Neural crest cell (in vitro differentiated cells): ENCODE measurements at places on chromosomes 5 and 9.

DNA sequence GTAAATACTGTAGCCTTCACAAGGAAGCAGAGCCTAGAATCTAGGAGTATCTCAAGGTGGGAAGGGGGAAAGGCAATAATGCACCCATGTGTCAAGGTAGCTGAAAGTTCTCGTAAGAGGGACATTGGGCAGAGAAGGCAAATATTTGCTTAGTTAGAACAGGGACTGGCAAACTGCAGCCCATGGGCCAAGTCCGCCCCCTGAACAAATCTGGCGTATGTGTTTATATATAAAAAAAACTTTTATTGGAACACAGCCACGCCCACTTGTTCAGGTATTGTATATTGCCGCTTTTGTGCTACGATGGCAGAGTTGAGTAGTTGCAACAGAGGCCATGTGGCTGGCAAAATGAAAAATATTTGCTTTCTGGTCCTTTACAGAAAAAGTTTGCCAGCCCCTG, 16.1 kb downstream of the KCNN2 start:
- DNase-seq: no peak

- no peak for DNase-seq
These were observed 50.1 kb downstream of the COL27A1 start for GRCh38 chr9:114205171-114206015.

GRCh38 chr5:132915681-132916080, 42.2 kb downstream of the LEAP2 start:
- DNase-seq: no peak

GRCh38 chr5:78544561-78545201, 103.9 kb downstream of the LHFPL2 start:
- no peak for DNase-seq

- DNase-seq: no peak
These were observed 70.7 kb upstream of the LPAR1 start for GRCh38 chr9:111108946-111109345.

DNA sequence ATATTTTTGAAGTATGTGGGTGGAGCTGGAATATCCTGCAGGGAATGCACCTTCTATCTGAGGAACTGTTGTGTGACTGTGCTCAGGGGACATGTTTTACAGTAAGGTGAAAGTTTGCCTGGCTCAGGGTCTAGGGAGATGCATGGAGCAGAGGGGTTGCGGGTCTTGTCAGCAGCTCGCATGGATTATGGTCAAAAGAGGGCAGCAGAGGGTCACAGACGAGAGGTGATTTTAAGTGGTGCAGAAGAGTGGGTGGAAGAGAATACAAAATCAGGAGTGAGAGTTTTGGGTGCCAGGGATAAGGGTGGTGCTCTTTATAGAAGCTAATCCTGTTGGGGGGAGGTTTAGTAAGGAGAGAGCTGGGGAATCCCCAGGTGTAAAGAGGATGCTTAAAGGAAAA, 53.5 kb upstream of the GRIN3A start:
- DNase-seq: peak; percentile 64

DNA sequence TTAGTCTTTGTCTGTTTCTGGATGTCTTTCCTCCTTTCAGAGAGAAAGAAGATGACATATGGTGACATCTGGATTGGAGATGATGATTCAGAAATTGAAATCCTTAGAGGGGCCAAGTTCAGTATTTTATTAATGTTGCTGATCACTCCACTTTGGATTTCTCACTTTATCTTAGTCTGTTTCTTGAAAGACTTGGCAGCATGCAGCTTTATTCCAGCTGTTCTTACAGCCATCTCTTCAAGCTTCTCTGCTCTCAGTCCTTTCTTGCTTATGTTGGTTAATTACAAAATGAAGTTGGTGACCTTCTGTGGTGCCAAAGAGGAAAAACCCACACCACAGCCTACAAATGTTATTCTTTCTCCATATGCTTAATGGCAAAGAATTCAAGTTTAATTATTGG, 62.1 kb downstream of the SNCAIP start:
- DNase-seq: no peak

DNA sequence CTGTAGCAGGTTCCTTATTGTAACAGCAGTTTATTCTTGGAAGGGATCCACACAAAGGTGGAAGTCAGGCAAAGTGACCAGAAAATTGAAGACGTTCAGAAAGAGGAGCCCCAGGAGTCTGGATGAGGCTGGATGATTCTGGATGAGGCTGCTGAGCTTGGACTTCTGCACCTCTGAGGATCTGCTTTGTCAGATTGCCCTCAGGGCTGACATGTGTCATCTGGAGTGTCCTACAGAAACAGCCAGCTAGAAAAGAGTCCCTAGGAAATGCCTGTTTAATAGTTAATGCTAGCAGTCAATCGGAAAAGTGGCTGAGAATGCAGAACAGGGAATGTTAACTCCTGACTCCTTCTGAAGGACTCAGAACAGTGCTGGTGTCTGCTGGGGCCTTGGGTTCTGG, 236.4 kb downstream of the LRRC70 start:
- DNase-seq: no peak

GRCh38 chr5:35073160-35073559, 25.4 kb upstream of the AGXT2 start:
- no peak for DNase-seq

- DNase-seq: no peak
These were observed 10.3 kb downstream of the FAT2 start for GRCh38 chr5:151580858-151581257.

- no peak for DNase-seq
These were observed 80.6 kb upstream of the MEGF10 start for GRCh38 chr5:127210042-127210441.

DNA sequence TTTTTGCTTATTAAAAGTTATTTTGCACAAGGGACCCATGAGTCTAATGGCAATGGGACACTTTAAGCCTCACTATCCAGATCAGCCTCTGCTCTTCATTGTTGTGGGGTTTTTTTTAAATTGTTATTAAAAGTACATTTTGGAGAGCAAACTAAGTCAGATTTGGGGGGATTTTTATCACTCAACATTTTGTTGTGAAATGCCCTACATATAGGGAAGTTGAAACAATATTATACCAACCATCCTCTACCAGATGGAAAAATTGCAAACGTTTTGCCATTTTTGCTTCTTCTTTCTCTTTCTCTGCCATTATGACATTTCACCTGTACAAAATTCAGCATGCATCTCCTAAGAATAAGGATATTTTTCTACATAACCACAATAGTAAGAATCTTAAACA, 75.3 kb downstream of the SLC1A3 start:
- DNase-seq: no peak

DNA sequence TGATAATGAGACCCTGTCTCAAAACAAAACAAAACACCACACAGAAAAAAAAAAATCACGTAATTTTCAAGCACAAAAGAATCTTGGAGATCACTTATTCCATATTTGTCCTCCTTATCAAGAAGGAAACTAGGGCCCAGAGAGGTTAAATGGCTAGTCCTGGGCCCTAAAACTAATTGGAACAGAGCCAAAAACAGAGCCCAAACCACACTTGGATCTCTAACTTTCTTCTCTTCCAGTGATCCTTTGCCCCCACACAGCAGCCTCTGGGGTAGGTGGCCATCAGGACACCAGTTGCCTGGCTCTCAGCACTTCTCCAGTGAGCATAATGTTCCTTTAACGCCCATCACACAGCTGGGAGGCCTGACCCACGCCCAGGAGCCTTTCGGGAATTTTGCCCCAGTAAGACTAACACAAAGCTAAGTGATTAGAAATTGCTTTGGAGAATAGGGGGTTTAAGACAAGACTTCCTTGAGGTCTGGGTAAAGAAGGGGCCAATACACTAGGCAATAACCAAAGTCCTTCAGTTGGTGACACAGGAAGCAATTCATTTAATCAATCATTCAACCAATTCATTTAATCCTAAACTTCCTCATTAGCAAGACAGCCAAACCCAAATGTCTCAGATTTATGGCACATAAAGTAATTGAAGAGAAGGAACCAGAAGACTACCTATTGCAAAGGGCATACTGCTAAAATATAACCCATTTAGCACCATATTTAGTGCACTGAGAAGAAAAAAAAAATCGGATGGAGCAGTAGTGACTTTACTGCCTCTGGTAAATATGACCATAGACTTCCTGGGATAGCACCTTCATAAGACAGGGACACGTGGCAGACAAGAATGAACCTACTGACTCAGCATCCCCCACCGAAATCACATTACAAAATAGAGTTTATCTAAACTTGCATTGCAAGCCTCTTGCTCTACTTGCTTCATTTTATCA, 77.8 kb downstream of the ZNF608 start:
- DNase-seq: no peak

- no peak for DNase-seq
These were observed 40.4 kb upstream of the FLT4 start for GRCh38 chr5:180689775-180690174.

DNA sequence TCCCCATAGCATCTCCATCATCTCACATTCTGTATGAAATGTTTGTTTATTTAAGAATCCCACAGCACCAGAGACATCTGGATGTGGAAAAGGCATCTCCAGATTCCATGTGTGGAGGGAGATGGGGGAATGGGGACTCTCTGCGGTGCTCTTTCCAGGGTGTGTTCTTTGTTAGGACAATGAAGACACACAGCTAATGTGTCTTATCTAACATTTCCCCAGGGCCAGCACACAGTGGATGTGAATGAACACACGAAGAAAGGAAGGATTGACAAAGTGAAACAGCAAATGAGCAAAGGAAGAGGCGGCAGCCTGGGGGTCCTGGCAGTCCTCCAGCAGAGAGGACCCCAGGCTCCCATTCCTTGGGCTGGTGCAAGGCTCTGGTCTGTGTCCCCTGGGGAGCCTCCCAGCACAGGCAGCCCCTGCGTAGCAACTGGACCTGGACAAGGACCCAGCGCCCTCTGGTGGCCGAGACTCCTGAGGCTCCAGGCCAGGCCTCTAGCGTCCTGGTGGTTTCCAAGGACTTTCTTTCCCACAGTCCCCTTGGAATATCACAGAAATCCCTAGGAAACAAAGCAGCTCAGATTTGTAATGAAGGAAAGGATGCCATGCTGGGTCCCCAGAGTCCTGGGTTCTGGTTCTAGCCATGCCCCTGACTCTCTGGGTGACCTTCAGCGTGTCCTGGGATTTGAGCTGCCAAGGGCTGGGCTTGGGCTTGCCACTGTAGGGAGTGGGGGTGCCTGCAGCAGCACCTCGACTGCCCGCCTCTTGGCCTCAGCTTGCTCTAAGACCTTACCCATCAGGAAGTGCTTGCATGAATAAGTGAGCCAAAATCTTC, 3.5 kb upstream of the PDLIM7 start:
- peak; percentile 98 for DNase-seq

DNA sequence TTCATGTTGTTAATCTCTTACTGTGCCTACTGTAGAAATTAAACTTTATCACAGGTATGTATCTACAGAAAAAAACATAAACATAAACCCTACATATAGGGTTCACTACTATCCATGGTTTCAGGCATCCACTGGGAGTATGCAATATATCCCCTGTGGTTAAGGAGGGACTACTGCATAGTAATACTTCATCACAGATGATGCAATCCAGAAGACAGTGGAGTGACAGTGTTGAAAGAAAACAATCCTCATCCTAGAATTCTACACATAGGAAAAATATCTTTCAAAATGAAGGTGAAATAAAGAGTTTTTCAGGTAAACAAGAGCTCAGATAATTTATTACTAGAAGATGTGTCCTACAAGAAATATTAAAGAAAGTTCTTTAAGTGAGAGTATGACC, 105.9 kb downstream of the HOMER1 start:
- DNase-seq: no peak

GRCh38 chr5:6049662-6050061, 328.7 kb downstream of the MED10 start:
- DNase-seq: no peak

GRCh38 chr9:95572381-95573151, 55.8 kb upstream of the PTCH1 start:
- no peak for DNase-seq

DNA sequence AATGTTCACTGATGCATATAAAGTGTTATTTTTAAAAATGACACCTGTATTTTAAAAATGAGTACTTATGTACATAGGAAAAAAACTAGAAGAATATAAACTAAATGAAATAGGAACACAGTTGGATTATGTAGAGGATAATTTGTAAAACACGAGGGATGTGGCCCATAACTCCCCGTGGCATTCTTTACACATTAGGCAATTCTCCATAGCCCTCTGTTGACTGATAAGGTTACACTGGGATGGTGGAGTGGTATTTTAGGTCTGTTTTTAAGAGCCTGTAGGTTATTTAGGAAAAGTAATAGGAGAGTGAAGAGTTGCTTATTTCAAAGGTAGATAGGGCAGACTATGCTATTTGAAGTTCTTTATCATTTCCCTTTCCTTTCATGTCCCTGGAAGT, 1.8 kb downstream of the CAVIN4 start:
- no peak for DNase-seq

GRCh38 chr5:7394889-7395431, 978 bp upstream of the ADCY2 start:
- peak; percentile 34 for DNase-seq

DNA sequence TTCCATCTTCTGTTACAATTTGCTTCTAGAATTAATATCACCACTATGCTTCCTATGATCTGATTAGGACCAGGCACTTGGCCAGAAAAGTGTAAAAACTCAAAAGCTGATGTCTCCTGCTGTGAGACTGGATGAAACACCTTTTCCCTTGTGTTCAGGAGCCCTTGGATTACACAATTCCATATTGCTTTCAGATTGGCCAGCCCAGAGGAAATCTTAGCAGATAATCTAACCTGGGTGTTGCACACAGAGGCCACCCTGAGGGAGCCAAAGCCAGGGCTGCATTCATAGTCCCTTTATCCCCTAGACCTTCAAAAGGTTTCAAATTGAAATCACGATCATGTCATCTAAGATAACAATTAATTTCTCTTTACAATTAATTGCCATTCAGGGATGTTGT, 94.1 kb upstream of the SELENOP start:
- DNase-seq: no peak

- DNase-seq: no peak
These were observed 434.7 kb upstream of the DMAC1 start for GRCh38 chr9:8234316-8234715.

- DNase-seq: peak; percentile 12
These were observed 957 bp downstream of the SHB start for GRCh38 chr9:38067859-38068681.

DNA sequence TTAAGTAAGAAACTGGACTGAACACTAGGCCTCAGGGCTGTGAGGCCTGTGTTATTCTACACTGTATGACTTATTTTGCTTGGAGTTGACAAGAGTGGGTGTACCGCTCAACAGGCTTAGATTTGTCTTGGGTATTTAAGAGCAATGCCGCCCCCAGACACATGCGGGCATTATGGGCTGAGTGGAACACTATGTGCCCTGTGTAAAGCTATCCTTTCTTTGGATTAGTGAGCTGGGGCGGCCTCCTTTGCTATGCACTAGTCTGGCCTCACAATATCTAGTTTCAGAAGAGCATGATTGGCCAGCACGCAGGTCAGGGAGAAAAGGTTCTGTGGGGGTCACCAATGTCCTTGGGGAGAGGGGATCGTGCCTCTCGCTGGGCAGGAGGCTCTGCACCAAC, 206.3 kb upstream of the GDNF start:
- DNase-seq: no peak
